ELF-1 (cell line): ENCODE measurements at places on chromosomes 11 and 22.
A peak's percentile ranks its signal among the peaks of the same experiment; 100 is the strongest.

- DNase-seq = no peak
Measured at GRCh38 chr11:102564110-102564509, 33.6 kb upstream of the MMP7 start.

- DNase-seq = no peak
Measured at GRCh38 chr11:16356057-16356760, at the start of gene SOX6. Gene SOX6 (minus strand): TSS chr11:16356546. CDS start chr11:16341248, 15,298 bp downstream.

DNA sequence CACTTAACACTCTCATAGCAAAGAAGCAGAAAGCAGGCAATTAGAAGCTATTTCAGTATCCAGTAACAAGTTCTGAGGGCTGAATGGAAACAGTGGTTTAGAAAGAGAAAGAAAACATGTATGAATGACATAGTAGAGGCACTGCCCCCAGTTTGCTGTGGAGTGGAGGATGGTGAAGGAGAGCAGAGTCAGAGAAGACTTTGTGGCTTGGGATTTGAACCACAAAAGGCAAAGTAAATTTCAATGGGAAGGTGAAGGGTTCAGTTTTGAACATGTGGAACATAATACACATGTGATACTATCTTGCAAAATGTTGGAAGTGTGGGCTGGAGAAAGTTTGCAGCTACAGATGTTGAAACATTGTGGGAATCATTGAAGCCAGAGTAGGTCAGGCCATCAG lies 81.4 kb downstream of the SNX19 start:
- DNase-seq = no peak

- no peak for DNase-seq
Measured at GRCh38 chr11:123956752-123957151, 13.1 kb upstream of the OR6T1 start.

DNA sequence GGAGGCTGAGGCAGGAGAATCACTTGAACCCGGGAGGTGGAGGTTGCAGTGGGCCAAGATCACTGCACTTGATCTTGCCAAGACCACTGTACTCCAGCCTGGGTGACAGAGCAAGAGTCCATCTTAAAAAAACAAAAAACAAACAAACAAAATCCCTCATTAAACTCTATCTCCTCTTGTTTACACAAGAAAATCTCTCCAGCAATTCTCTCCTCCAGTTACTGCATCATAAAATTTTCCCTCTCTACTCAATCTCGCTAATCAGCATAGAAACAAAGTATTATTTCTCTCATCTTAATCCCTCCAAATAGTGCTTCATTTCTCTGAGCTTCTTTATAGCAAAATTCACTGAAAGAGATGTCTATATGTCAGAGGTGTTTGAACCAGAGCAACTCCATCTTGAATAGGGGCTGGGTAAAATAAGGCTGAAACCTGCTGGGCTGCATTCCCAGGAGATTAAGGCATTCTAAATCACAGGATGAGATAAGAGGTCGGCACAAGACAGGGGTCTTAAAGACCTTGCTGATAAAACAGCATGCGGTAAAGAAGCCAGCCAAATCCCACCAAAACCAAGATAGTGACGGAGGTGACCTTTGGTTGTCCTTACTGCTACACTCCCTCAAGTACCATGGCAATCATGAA lies 19.8 kb downstream of the MTMR2 start:
- DNase-seq = peak; percentile 66

- no peak for DNase-seq
Measured at GRCh38 chr11:42249401-42249800, 789.9 kb upstream of the LRRC4C start.

DNA sequence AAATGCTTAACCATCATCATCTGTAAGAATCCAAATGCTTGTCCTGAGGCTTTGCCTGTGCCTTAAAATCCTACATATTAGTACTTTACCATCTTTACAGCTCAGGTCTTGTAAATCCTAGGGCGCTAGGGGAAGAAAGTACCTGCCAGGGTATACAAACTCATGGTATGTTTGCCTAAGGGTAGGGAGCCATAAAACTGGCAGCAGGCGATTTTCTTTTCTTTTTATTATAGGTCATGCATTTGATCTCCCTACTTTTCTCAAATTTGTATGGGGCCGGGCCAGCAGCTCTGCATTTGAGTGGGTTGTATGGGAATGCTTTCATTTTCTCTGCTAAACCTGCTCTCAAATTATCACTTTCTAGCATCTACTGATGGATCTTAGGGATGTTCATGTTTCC lies 24.0 kb upstream of the ZBED5 start:
- DNase-seq = no peak

DNA sequence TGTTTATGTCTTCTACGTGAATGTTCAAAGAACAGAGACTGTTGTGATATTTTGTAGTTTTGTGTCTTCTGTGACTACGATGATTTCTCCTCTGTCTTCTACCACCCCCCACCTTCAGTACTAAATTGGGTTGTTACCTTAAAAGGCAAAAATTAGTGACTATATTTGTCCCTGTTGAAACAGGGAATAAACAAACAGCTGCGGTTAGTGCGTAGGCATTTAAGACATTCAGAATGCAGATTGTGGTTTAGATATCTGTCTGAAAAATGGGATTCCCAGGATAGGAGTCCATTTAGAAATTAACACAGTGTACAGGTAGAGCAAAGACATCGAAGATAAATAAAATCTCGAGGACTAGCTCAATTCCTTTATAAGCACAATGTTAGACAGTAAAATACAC lies 15.6 kb upstream of the ARHGAP42 start:
- DNase-seq = no peak

DNA sequence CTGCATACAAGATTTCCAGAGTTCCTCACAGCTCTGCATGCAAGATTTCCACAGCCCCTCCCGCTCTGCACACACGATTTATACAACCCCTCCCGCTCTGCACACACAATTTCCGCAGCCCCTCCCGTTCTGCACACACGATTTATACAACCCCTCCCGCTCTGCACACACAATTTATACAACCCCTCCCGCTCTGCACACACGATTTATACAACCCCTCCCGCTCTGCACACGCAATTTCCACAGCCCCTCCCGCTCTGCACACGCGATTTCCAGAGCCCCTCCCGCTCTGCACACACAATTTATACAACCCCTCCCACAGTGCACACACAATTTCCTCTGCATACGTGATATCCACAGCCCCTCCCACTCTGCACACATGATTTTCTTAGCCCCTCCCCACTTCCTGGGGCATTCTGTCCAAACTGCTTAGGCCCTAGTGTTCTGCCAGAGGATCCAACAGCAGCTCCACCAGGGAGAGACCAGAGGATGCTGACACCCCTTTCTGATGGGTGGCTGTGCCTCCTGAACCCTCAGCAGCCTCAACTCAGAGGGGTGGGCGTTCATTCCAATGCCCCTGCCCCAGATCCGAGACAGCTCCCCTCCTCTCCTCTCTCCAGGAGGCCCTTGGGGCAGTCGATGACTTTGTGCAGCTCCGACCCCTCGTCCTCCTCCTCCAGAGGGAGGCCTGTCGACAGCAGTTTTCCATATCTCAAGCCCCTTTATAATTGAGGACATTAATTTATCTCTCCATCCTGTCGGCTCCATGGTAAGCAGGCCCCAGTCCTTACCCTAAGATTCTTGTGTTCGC lies 671.7 kb downstream of the BRD1 start:
- no peak for DNase-seq

GRCh38 chr22:21866833-21867527 lies 465 bp downstream of the MAPK1 start:
- DNase-seq = peak; percentile 26

GRCh38 chr11:66586136-66586535 lies 6.7 kb downstream of the CCDC87 start:
- no peak for DNase-seq

DNA sequence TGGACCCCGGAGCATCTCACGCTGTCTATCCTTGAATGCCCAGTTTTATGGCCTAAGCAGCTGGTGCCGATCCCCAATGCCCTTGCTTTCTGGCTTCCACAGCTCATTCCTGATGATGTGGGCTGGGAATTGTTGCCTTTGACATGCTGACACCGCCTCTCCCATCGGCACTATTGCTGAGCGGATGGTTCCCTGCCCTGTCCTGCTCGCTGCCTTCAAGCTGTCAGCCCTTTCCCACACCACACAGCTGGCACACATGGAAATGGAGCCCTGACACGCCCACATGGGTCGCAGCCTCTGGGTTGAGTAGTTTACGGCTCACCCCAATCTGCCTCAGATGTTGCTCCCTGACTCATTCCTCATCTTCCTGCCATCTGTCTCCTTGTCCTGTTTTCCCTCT lies 110.2 kb upstream of the SESN3 start:
- DNase-seq = peak; percentile 20

DNA sequence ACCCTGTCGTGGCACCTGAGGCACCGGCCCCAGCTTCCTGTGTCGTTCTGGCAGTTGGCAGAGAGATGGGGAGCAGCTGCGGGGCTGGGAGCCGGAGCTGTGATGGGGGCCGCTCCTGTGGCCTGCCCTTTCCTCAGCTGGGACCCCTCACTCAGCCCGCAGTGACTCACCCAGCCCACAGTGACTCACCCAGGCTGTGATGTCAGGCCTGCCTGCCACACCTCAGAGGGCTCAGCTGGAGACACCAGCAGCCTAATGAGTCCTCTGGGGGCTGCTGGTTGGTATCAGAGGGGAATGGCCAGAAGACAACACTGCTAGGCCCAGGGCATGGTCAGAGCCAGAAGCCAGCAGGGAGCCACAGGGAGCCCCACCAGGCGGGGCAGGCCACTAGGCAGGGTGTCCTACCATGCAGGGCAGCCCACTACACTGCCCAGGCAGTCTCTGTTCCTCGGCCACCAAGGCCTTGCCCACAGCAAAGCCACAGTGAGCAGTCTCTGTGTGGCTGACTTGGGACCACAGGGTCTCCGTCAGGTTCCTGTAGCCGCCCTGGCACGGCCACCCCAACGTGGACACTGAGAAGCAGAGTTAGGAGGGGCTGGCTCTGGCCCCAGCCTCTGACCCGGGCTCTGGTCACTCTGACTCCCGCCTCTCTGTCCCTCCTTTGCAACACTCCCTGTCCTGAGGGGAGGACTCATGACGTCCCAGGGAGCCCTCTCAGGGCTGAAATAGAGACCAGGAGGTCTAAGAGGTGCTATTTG lies 4.2 kb upstream of the FXYD2 start:
- peak; percentile 64 for DNase-seq

DNA sequence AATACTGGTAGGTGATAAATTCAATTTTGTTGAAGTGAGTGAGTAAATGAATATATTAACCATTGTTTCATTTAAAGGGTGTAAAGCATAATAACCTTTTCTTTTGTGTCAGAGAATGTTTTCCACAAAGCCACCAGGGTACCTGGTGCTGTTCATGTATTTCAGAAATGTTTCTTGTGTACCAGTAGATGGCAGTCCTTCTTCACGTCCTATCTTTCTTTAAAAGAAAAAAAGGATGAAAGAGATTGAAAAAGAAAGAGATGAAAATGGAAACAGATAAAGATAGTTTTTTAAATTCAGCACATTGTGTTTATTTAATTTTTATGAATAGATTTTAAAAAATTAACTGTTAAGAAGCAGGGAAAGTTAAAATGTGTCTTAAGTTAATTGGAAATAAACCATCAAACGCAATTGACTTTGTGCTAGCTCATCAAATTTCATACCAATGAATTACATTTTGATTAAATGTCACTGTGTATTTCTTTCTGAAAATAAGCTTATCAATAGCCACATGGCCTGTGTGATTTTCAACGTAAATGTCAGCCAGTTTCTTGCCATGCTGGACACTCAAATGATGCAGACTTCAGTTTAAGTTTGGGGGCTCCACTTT lies 65.5 kb upstream of the CHORDC1 start:
- DNase-seq = no peak

DNA sequence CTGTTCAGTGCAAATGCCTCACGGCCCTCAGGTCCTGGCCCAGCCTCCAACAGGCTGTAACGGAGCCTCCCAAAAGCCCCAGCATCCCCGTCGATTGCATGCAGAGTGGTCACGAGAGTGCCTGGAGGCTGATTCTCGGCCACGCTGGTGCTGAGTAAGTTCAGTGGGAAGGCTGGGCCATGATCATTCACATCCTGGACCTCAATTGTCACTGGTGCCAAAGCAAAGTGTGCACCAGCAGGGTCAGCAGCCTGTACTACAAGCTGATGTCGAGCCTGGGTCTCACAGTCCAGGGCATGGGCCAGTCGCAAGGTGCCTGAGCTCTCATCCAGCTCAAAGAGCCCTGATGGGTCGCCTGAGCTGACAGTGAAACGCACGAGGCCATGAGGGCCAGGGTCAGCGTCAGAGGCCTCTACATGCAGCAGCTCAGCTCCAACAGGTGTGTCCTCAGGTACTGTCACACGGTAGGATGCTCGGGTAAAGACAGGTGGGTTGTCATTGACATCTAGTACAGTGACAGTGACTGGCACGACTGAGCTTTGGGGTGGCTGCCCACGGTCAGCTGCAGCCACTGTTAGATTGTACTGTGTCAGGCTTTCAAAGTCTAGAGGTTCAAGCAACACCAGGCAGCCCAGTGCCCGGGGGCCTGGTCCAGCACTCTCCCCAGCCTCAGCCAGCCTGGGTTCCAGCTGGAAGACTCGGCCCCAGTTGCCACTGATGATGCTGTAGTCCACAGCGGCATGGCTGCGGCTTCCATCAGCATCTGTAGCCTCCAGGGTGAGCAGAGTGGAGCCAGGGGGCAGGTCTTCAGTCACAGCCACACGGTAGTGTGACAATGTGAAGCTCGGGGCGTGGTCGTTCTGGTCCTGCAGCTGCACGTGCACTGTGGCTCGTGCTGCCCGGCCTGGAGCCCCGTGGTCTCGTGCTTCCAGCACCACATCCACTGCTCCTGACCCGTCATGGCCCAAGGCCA lies 4.5 kb upstream of the TPP1 start:
- no peak for DNase-seq

GRCh38 chr11:39345834-39346442 lies 2113.5 kb downstream of the LRRC4C start:
- no peak for DNase-seq

GRCh38 chr11:8814923-8815240 lies 96.1 kb upstream of the AKIP1 start:
- peak; percentile 65 for DNase-seq

DNA sequence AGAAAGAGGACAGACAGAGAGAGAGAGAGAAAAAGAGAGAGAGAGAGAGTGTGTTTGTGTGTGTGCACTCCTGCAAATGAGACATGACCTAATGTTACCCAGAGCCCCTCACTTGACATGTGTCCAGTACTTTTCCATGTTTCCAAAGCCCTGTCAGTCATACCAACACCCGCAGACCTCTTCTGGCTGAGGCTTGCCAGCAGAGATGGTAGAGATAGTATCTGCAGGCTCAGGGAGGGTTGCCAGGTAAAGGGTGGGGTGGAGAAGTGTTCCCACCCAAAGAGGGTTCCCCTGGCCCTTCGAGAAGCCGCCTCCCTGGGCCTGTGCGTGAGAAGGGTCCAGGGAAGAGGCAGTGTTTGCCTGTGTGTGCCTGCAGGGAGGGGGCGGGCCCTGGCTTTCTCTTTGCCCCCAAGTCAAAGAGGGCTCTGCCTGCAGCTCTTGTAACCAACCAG lies 40.7 kb downstream of the POU2F3 start:
- DNase-seq = no peak

- DNase-seq = no peak
Measured at GRCh38 chr22:24731761-24732160, 42.8 kb downstream of the PIWIL3 start.

- DNase-seq = no peak
Measured at GRCh38 chr11:127334466-127334865, 333.9 kb upstream of the KIRREL3 start.

- DNase-seq = no peak
Measured at GRCh38 chr11:9525116-9525515, 48.4 kb upstream of the WEE1 start.

- peak; percentile 53 for DNase-seq
Measured at GRCh38 chr22:46739094-46739870, 1.2 kb upstream of the CERK start.

GRCh38 chr11:120039039-120039438 lies 98.9 kb downstream of the TRIM29 start:
- DNase-seq = no peak
